ENCODE measurements at places on chromosomes 12 and 14. TPM values are rescaled to one million over a fixed set of nuclear protein-coding genes. Genes with fewer than 3 reads are reported as not detected.

The POTEM gene
- not detected for total RNA-seq

The DCTN2 gene
- 186 TPM for total RNA-seq

The TSPAN8 gene
- 3.4 TPM for total RNA-seq

The ASIC1 gene
- total RNA-seq = 13.2 TPM

The TMEM52B gene
- 0.82 TPM for total RNA-seq

The KRT3 gene
- total RNA-seq = not detected

The TSHR gene
- not detected for total RNA-seq

The CLEC4A gene
- not detected for total RNA-seq

The KRT75 gene
- total RNA-seq = not detected
